ENCODE measurements at places on chromosomes 4 and X. TPM values are rescaled to one million over a fixed set of nuclear protein-coding genes. Genes with fewer than 3 reads are reported as not detected.

- no peak for DNase-seq
Measured at GRCh38 chrX:136662976-136663375, 15.0 kb downstream of the CD40LG start.

DNA sequence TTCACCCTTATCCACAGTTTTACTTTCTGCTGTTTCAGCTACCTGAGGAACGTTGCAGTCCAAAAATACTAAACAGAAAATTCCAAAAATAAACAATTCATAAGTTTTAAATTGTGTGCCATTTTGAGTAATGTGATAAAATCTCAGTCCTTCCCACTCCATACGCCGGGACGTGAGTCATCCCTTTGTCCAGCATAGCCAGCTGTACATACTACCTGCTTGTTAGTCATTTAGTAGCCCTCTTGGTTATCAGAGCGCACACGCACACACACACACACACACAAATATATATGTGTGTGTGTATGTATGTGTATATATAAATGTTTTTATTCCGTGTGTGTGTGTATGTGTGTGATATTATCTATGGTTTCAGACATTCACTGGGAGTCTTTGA is 4.8 kb upstream of the CCSER1 start:
- no peak for DNase-seq

Gene F8A3
- 6.5 TPM for polyA plus RNA-seq

DNA sequence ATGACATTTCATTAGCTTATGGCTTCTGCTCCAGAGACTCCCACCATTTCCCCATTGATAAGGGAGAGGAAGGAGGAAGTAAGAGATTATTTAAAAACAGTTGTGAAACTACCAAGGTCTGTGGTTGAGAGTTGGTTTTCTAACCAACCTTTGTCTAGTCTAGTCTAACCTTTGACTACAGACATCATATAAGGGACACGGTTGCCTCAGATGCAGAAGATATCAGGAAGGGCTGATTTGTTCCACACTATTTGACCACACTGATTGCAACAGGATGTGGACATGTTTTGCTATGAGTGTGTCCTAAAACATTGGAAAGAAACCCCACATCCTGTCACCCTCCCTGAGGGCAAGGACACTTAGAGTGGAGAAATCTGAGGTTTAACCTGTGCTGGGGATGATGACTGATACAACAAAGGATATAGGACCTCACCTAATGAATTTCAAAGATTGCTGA is 53.0 kb downstream of the COQ2 start:
- no peak for DNase-seq

DNA sequence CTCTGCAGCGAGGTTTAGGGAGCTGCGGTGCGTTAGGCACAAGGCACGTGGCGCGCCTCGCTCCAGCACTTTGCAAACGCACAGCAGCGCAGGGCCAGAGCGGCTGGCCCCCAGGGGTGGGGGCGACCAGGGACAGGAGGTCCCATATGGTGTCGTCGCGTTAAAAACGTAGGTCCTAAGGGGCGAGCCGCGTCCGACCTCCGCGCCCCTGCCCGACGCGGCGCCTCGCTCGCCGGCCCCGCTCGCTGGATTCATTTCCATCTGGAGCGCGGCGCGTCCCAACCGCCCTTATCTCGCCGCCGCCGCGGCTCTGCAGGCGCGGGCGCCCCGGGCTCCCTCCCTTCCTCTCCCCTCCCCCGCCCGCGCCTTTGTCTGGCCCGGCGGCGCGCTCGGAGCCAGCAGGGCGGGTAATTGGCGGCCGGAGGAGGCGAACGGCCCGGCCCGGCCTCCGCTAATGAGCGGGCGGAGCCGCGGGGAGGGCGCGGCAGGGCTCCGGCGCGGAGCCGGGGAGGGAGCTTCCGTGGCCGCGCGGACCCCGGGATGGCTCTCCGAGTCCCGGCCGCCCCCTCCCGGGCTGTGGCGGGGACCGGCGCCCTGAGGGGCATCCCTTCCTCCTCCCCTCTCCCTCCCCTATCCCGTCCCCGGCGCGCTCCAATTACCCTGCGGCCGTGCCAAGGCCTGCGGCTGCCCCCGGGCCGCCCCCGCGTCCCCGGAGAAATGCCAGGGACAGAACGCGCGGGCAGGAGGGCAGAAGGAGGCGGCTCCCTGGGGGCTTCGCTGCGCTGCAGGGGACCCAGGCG is 409.0 kb downstream of the BCOR start:
- DNase-seq: no peak

Gene MAGEA2B
- polyA plus RNA-seq: not detected

Gene IL15
- 7.6 TPM for polyA plus RNA-seq

- DNase-seq: no peak
Measured at GRCh38 chr4:84492290-84492689, 6.8 kb downstream of the NKX6-1 start.

Gene RHOXF2
- not detected for polyA plus RNA-seq

GRCh38 chrX:152642931-152643564 is 5.4 kb downstream of the GABRQ start:
- DNase-seq: no peak

- no peak for DNase-seq
Measured at GRCh38 chr4:179415037-179415846, 1973.0 kb upstream of the AGA start.

GRCh38 chrX:10325611-10326010 is 168.8 kb downstream of the CLCN4 start:
- DNase-seq: no peak

Gene ETDA
- not detected for polyA plus RNA-seq

Gene GNL3L
- 26.4 TPM for polyA plus RNA-seq

DNA sequence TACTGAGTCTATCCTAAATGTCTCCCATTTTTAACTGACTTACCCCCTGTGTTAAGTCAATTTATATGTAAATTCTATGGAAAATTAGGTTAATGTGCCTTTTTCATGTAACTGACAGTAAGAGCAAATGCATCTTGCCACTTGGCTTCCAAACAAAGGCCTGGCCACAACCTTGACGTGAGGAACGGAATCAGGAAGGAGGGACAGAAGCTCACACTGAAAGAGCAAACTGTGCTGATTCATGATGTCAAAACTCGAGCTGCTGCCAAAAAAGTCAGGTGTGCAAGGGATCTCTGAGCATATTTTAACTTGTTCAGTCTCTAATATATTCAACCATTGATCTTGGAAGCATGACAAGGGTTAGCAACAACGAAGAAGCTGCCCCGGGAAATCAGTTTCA is 35.8 kb downstream of the GPM6A start:
- DNase-seq: no peak

GRCh38 chr4:154612472-154613414 is at the start of gene FGG:
Gene FGG, minus strand, starts transcription at chr4:154612656. Its CDS starts 47 bp downstream, at chr4:154612609.
- no peak for DNase-seq

DNA sequence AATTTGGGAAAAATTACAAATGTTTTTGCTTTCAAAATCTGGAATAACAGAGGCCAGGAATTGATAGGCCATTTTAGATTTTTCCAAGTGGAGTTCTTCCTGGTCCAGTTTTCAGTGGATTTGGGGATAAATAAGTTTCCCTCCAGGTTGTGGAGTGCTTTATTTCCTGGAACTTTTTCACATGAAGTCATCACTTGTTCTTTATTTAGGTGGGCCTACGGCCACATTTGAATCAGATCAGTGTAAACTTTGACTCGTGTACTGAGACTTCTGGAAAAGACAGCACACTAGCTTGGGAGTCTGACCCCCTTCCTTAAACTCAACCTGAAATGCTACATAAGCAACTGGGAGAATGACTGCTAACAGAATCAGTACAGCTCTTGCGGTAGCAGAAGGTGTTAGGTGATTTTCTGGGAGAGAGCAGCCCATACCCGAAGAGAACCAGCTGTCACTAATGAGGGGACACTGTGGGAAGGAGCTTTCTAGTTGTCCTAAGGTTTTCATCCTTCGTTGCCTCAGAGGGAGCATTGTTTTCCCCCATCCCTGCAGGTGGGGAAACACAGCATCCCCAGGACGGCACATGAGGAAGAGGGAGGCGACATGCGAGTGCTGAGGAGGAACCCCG is 235.2 kb upstream of the FAT1 start:
- DNase-seq: no peak

- no peak for DNase-seq
Measured at GRCh38 chr4:182093935-182094334, 149.3 kb upstream of the TENM3 start.

Gene MND1
- polyA plus RNA-seq: 0.97 TPM

- no peak for DNase-seq
Measured at GRCh38 chrX:20454117-20454516, 187.4 kb upstream of the RPS6KA3 start.

Gene THAP9
- polyA plus RNA-seq: 2.2 TPM

DNA sequence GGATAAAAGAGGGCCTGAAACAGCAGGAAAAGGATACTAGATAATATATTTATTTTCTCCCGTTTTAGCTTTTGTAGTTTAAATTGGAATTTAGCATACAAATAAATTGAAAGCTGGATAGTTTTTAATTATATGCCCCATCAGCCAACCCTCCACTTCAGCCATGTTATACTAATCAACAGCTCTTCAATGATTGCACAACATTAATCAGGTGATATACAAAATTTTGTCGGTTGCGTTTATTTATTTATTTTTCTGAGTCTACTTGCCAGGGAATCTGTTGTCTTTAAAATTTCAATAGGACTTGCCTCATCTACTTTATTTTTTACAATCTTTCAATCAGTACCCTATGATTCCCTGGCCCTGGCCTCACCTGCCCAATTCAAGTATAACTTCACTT is 12.1 kb downstream of the DGKK start:
- DNase-seq: no peak

- no peak for DNase-seq
Measured at GRCh38 chr4:13067077-13067476, 417.1 kb downstream of the RAB28 start.

Gene REELD1
- polyA plus RNA-seq: not detected

Gene CENPVL2
- polyA plus RNA-seq: not detected

GRCh38 chr4:25757452-25757851 is 101.8 kb downstream of the SLC34A2 start:
- no peak for DNase-seq

- DNase-seq: no peak
Measured at GRCh38 chr4:159267869-159268285, 165.0 kb downstream of the RAPGEF2 start.

Gene FAM184B
- 0.07 TPM for polyA plus RNA-seq

Gene TMEM150C
- 0.11 TPM for polyA plus RNA-seq

DNA sequence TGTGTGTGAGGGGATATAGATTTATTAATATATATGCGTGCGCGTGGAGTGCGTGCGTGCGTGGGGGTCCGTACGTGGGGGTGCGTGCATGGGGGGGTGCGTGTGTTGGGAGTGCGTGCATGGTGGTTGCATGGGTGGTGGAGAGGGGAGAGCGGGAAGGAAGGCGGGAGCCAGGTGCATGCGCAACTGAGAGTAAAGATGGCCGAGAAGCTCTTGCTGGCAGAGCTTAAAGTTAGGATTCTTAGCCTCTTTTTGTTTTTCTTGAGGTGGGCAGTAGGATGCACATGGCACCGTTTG is 45.8 kb downstream of the TEX13B start:
- no peak for DNase-seq

DNA sequence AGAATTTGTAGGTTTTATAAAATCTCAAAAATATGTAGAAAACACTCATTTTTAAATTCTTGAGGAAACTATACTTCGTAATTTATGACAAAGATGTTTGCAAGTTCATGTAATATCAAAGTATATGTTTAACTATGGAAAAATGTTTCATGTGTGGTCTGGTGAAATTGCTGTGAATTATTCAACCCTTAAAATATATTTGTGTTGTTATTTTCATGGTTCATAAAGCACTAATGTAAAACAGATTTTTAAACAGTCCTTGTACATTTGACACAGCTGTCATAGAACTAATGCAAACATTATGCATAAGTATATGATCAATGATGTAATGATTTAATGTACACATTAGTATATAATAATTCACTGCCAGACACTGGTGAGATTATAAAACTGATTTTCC is 83.1 kb upstream of the ARSJ start:
- no peak for DNase-seq

GRCh38 chr4:151184523-151185458 is 85.4 kb downstream of the RPS3A start:
- no peak for DNase-seq

GRCh38 chr4:55500072-55500471 is 46.6 kb downstream of the CLOCK start:
- DNase-seq: no peak

Gene ZAR1
- not detected for polyA plus RNA-seq

Gene CDX4
- polyA plus RNA-seq: not detected

DNA sequence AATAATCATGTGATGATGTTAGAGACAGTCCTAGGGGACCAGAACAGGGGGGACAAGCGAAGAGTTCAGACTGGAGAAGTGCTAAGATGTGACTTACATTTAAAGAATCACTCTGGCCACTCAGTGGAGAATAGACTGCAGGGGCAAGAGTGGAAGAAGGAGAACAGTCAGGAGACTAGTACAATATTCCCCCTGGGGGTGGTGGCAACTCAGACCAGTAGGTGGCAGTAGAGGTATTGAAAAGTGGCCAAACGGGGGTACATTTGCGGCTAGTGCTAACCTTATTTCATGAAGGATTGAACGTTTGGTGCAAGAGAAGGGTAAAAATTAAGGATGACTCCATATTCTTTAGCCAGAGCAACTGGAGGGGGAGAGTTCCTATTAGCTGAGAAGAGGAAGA is 2.7 kb upstream of the BMX start:
- DNase-seq: no peak

DNA sequence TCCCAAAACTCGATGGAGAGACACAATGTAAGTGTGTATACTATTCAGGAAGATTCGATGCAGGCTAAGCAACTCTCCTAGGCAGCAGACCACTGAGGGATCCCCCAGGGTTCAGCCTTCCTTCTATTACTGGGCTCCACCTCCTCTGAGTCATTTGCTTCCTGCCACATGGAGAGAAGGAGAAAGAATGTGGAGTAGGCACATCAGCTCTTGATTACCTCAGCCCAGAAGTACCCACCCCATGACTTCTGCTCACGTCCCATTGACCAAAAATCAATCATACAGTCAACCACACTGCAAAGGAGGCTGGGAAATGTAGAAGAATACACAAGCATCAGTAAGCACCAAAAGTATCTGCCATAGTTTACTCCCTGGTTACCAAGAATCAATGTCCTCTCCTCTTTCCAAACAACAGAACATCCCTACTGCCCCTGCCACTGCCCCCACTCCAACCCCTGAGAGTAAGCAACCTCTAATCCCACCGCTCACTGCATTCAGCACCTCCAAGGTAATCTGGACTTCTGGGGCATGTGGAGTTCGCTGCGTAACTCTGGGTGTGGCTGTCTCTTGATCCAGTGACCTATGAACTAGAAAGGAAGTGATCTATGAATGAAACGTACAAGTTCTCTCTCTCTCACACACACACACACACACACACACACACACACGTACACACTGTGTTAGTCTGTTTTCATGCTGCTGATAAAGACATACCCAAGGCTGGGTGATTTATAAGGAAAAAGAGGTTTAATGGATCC is 91.2 kb upstream of the C1QTNF7 start:
- peak; percentile 76 for DNase-seq

Gene GAGE1
- not detected for polyA plus RNA-seq

DNA sequence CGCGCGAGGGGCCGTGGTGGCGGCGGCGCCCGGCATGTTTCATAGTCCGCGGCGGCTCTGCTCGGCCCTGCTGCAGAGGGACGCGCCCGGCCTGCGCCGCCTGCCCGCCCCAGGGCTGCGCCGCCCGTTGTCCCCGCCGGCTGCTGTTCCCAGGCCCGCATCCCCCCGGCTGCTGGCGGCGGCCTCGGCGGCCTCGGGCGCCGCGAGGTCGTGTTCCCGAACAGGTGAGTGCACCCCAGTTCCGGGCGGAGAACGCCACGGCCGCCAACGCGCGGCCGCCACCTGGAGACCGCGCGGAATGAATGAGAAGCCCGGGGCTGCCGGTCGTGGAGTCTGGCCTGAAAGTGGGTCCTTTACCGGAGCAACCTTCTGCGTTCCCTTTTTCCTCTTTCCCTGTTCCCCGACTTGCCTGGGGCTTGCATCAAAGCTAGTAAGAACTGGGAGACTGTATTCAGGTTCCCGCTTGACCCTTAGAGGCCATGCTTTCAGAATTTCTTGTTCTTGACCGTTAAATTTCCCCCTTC is 429 bp downstream of the NOCT start:
- no peak for DNase-seq
